AG08396 (cell line): ENCODE measurements at places on chromosomes 12 and 14.
A peak's percentile ranks its signal among the peaks of the same experiment; 100 is the strongest.

GRCh38 chr12:26106347-26106746 is 18.5 kb downstream of the BHLHE41 start:
- no peak for DNase-seq

DNA sequence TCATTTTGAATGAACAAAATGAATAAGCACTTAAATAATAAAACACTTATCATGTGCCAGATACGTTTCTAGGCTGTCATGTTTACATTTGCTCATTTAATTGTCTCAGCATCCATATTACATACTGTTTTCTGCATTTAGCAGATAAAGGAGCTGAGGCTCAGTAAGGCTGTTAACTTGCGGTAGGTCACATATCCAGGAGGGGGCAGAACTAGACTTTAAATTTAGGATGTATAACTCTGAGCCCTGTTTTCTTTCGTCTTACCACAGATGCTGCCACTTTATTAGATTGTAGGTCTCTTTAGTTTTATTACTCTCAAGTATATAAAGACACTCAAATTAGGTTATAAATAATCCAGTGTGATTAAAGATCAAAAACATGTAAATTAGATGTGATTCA is 17.7 kb downstream of the IRAK4 start:
- peak; percentile 22 for DNase-seq

DNA sequence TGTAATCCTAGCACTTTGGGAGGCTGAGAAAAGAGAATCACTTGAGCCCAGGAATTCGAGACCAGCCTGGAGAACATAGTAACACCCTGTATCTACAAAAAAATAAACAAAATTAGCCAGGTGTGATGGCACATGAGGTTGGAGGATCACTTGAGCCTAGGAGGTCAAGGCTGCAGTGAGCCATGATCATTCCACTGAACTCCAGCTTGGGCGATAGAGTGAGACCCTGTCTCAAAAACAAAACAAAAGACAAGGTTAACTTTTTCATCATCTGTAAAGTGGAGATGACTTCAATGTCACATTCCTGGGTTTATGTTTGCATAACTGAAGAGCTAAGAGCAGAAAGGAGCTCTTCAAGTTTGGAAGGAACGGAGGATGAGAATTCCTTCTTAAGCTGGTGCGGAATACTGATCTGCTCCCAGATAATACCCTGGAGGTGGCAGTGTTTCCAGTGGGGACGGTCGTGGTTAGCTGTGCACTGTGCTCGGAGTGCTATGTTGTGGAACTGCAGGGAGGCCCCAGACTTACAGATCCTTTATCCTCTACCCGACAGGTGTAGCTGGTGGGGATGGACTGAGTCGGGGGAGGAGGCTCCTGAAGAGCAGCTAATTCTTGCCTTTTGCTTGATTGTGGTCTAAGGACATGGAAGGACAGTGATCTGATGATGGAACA is 22.5 kb upstream of the BICD1 start:
- DNase-seq: no peak

- DNase-seq: peak; percentile 16
Observed at GRCh38 chr12:8996682-8997405, 7.5 kb downstream of the KLRG1 start.

DNA sequence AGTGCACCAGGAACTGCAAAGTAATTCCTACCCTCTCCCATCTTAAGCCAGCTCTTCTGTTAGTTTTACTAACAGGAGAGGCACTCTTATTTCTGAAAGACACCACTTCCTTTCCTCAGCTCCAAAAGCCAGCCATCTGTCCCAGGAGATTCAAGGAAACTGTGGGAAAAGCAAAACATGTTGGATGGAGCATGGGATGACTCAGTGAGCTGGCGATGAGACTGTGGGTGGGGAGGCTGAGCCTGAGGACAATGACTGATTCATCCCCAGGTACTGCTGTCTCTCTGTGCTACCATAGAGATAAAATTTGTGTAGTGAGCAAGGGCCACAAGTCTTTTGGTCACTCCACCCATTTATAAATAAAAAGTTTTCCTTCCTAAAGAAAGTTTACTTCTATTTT is 141.4 kb downstream of the MYRFL start:
- no peak for DNase-seq

- DNase-seq: no peak
Observed at GRCh38 chr12:29167988-29168387, 18.9 kb downstream of the FAR2 start.

- DNase-seq: no peak
Observed at GRCh38 chr12:56933826-56934625, at the start of gene SDR9C7. TSS of gene SDR9C7 (minus strand) at chr12:56934408. CDS start at chr12:56934261, 147 bp downstream.

- no peak for DNase-seq
Observed at GRCh38 chr14:93116676-93117200, 1.0 kb upstream of the ITPK1 start.

GRCh38 chr12:3594966-3595365 is 104.0 kb downstream of the PRMT8 start:
- no peak for DNase-seq

DNA sequence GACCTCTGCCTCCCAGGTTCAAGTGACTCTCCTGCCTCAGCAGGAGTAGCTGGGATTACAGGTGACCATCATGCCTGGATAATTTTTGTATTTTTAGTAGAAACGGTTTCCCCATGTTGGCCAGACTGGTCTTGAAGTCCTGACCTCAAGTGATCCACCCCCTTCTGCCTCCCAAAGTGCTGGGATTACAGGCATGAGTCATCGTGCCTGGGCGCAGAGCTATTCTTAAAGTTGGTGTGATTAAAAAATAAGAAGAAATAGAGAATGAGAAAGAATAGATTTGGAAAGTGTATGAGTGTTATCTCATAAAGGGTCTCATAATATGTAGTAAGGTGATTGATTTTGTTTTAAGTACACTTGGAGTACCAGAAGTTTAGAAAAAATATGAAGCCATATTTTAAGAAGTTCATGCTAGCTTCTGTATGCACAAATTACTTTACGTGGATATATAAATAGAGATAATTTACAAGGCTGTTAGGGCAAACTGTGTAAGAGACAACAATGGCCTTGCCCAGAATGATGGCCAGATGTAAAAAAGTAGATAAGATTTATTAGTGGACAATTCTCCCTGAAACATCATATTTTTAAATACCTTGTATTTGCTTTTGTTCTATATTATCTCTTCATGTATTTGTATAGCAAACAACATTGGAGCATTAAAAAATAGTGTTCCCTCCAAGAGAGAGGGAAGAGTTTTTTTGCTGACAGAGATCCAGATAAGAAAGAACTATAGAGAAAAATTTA is 1108.5 kb downstream of the SLC16A7 start:
- DNase-seq: no peak

DNA sequence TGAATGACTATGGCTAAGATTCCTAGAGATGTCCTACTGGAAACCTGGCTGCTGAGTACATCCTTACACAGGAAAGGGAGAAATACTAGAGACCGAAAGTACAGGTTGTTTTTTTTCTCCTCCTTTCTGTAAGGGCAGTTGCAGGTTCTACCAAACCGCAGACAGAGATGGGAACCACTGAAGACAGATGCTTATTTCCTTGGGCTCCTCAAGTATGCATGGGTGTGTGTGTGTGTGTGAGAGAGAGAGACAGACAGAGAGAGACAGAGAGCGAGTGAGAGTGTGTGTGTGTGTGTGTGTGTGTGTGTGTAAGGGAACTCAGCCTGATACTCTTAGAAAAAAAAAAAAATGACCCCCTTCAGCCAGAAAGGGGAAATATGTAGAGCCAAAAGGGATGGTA is 42.5 kb downstream of the MAP4K5 start:
- no peak for DNase-seq

GRCh38 chr14:69345402-69345801 is 52.7 kb downstream of the ERH start:
- DNase-seq: no peak

DNA sequence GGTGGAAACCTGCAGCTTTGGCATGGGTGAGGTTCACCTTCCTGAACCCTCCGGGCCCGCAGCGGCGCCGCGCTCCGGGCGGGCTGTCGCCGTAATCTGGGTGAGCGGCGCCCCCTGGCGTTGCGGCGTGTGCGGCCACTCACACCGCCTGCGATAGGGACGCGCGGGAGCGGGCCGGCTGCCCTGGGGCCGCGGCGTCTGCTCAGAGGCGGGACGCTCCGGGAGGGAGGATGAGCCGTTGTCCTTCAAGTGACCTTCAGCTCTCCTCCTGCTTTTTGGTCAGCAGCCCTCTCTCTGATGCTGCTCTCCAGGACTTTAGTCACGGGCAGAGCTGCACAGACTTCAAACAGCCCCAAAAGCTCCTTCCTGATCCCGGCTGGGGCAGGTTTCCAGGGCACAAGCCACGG is 211.7 kb upstream of the FKBP4 start:
- DNase-seq: peak; percentile 88

DNA sequence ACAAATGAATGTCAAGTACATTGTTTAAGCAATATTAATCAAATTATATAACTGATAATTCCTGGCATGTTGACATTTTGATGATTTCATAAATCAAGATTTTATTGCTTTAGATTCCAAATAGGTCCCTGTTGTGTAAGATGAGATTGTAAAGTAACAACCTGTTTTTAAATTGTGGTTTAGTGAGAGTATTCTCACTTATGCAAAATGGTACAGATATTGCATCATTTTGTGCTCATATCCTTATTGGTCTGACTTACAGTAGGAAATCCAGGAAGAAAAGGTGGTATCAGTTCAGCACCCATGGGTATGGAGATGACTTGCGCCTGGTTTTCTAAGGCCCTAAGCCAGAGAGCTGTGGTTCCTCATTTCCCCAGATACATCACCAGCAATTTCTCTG is 165.5 kb downstream of the KIF21A start:
- no peak for DNase-seq

GRCh38 chr12:60205500-60205899 is 609.7 kb downstream of the SLC16A7 start:
- DNase-seq: peak; percentile 3

DNA sequence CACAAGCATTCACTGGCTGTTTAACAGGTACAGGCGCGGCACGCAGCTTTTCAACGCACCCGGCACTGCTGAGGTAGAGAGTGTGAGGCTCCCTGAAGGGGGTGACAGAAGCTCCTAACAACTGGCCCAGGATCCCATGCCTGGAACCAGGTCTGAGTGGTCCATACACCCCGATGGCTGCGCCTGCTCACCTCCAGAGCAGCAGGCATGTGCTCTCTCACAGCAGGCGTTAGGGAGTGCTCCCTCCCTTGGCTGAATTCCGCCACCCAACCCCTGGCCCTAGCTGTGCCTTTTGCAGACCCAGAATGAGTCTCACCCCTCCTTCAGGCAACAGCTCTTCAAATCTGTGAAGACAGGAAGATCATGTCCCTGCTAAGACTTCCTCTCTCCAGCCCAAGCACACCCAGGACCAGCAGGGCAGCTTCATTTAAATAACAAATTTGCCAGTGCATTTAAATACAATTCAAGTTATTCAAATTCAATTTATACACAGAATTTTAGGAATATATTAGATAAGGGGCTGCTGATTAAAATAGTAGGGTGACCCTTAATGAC is 86.0 kb downstream of the SETD3 start:
- DNase-seq: no peak

DNA sequence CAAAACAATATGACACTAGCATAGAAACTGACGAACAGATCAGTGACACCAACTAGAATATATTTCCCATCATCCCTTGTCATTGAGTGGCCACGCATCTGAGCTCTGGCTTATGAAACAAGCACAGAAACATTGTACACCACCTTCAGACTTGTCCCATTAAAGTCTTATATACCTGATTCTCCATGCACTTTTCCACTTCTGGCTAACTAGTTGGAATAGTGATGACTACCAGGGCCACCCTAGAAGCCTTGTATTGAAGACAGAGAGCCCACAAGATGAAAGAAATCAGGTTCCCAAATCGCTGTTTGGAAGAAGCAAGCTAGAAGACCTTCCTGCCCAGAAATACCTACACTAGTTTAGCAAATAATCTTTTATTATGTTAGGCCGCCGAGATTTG is 99.7 kb upstream of the PPM1H start:
- no peak for DNase-seq

DNA sequence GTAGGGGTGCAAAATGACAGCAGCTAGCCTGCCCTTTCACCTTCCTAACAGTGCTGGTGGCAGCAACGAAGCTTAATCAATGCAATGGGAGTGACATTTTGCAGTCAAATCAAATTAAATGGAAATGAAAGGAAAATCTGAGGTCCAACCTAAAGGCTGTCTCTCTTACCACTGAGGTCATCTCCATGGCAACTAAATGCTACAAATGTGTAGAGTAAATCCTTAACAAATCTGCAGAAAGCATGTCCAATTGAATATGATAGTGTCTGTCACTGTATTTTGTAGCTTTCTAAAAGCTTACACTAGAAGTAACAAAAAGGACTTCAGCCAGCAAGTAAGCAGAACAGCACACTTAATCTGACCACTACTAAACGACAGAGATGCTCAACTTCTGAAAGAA is 488.8 kb downstream of the BCAT1 start:
- DNase-seq: no peak

DNA sequence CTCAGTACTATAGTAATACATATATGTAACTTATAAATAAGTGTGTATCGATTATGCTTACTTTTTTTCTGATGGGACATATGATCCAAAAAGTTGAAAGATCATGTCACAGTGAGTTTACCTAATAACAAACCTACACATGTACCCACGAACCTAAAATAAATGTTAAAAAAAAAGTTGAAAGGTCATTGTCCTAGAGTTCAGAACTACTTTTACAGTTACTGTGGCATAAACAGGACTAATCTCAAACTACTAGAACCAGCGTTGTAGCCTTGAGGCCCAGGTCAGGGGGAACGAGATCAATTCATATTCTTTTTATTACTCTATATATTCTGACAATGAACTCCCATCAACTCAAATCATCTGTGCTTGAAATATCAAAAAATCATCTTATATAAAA is 81.8 kb downstream of the ITPR2 start:
- DNase-seq: no peak

GRCh38 chr12:131444220-131445164 is 266.4 kb upstream of the SFSWAP start:
- DNase-seq: no peak

- DNase-seq: no peak
Observed at GRCh38 chr12:46385438-46385837, 12.9 kb upstream of the SLC38A2 start.

DNA sequence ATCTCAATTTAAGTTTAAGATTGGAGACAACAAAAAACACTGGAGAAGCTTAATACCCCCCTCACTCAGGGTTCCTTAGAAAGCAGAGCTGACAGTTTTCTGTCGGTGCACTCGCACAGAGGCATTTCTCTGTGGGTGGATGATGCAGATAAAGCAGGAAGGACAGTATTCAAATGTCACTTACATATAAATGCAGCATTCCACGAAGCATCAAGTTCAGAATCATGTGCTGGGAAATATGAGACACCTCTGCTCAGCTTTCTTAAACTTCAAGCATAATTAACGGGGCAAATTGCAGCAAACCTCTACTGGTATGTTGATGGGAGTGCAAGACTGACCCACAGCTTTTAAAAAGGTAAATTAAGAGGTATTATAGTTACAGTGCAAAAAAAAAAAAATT is 68.7 kb downstream of the DICER1 start:
- no peak for DNase-seq

DNA sequence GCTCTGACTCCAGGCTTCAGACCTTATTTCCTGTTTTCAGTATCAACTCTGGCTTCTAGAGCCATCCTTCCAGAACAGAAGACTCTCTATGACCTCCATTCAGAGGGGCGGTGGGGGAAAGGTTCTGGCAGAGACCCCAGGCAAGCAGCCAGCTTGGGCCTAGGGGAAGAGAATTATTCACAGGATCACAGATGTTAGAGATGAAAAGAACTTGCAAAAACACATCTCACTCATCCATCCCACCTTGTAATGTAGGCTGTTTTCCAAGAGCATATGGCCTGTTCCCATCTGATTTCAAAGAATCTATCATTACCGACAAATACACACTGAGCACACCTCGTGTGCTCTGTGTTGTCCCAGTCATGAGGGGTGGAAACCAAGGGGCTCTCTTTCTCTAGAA is 131.9 kb downstream of the GRIN2B start:
- DNase-seq: no peak

- DNase-seq: no peak
Observed at GRCh38 chr12:19652386-19652785, 213.1 kb downstream of the AEBP2 start.
